ENCODE measurements at places on chromosomes 1 and 21.

- no peak for DNase-seq
Observed at GRCh38 chr1:87439821-87440220, 111.1 kb downstream of the LMO4 start.

DNA sequence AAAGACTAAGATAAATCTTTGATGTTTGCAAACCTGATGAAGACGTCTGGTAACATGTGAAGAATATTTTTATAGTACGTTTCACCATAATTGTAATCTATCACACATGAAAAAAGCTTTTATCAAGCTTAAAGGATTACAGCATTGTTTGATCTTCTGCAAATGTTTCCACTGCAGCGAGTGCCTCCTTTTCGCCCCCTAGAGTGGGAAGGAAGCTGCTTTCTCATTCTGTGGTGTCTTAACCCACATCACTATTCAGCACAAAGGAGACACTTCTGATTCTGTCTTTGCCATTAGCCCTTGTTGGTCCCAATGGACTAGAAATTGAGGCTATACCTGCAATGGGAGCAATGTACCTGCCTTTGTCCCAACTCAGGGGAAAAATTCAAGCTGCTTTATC is 46.0 kb upstream of the IL12RB2 start:
- no peak for DNase-seq

DNA sequence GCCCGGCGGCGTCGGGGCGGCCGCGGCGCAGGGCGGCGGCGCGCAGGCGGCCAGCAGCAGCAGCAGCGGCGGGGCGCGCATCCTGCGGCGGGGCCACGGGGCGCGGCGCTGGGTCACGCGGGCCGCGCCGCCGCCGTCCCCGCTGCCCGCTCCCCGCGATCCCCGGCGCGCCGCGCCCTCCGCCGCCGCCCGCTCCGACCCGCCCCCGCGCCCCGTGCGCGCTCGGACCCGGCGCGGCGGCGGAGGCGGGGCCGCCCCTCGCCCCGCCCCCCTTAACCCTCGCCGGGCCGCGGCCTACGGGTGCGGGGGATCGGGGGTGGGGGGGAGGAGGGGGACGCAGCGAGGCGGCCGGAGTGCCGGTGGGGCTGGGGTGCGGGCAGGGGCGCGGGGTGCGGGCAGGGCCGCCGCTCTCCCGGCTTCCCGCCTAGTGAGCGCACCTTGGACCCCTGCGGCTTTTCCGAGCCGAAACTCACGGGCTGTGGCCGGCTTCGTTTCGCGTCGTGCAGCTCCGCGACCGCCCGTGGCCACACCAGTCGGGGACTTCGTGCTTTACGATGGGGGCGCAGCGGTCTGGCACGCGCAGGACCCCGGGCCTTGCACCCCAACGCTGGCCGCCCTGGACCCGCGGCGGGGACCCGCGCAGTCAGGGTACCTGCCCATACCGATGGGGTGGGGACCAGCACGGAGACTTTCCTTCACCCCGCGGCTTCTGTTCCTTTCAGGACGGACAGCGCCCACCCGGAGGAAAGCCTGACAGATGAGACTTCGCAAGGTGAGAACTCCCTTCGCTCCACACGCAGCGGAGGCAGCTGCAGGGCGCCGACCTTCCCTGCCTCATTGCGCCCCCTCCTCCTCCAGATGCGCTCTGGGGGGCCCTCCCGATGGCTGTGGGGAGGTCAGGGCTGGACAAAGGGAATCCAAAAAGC is at the start of gene FNDC10:
TSS of gene FNDC10 (minus strand) at position 201 of the 926 bp plus-strand sequence. CDS start at position 81, 120 bp downstream.
- no peak for DNase-seq

- no peak for DNase-seq
Observed at GRCh38 chr1:9395018-9395417, 102.3 kb downstream of the SPSB1 start.

GRCh38 chr1:6494627-6495026 is 3.2 kb upstream of the PLEKHG5 start:
- no peak for DNase-seq

DNA sequence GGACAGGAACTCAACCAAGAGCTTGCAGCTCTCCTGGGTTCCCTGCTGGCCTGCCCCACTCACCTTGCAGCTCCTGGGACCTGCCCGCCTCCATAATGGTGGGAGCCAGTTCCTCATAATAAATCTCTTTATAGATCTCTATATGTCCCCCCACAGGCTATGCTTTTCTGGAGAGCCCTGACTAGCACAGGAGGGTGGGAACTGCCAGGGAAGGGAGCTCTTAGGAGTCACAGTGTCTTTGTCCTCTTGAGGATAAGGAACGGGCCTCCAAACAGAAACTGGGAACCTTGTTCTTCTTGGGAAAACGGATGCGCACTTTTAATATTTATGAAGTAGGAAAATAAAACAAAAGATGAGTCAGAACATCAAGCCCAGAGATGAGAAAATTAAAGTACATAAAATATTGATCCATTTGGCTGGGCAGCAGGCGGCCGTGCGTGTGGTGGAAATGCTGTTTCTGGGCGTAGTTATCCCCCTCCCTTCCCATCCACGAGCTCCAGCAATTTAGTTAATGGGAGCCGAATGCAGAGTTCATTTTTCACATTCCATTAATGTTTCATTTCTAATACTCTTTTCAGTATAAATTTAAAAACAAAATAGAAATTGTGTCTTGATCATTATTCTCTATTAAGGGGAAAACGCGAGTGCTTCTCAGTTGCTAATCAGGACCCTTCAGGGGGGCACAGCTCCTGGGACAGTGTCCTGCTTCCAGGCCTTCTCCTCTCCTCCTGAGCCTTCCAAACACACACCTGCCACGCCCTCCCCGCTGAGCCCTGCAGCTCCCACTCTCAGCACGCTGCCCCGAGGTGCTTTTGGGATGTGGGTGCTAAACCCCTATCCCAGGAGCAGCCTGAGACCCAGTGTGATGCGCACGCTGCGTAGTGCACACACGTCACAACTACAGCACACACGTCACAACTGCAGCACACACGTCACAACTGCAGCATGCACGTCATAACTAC is 323.3 kb upstream of the AJAP1 start:
- no peak for DNase-seq

DNA sequence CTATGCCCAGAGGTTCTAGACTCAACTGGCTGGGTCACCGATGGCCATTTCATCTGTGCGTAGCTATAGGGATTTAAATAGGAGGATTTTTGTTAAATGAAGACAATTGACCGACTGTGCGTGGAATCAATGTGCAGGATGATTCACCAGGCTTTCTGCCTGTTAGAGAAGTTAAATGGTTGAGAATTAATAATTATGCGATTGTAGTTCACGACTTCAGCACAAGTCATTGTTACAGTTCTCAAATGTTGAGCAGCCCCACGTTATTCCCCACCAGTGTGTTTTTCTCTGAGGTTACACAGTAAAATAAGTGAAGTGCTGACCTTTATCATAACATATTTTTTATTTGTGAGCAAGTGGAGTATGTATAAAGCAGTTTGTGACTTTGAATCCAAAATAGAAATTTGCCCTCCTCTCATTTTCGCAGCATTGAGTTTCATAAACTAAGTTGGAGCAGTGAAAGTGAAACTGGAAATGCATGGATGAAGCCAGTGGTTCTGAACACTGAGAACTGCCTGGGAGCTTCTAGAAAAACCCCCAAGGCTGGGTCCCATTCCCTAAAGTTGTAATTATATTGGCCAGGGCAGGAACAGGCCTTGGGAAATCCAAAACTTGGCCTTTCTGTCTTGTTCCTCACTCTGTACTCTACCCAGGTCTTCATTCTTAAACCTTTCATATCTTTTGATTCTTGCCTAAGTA is 102.6 kb downstream of the GALNT2 start:
- DNase-seq = no peak

DNA sequence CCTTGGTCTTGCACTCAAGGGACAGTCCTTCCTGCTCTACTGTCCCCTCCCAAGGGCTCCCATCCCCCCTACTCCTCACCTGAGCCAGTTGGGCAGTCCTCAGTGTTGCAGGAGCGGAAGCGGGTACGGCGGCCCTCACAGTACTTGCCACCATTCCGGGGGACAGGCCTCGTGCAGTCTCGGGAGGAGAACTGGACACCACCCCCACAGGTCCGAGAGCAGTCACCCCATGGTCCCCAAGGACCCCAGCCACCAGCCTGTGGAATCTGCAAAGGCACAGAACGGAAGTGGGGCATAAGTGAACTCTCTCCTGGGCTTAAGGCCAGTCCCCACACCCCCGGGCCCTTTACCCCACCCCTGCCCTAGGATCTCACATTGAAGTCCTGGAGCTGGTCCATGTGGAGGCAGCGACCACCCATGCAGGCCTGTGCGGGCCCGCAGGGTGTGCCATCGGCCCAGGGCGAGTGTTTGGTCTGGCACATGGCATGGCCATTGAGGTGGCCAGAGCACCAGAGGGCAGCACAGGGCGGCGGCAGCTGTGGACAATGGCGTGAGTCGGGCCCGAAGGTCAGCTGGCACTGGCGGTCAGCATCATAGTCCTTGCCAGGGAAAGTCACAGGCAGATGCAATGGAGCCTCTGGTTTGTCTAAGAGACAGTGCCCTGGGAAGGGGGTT is 5.2 kb downstream of the ADAMTS4 start:
- no peak for DNase-seq

GRCh38 chr1:46646331-46646730 is 21.8 kb downstream of the ATPAF1 start:
- DNase-seq = no peak

DNA sequence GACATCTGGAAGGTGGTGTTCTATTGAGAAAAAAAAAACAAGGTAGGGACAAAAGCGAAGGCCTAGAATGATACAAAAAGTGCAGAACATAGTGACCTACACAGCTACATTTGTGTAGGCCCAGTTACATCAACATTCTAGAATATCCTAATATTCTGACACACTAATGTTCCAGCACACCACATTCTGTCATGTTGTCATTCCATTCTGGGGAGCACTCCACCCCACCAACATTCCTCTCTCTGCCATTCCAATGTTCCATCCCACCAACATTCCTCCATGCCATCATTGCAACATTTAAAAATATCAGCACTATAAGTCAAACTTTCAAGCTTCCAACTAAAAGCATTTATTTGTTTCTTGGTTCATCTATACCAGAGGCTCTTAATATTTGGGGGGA is 28.5 kb downstream of the COA7 start:
- no peak for DNase-seq

GRCh38 chr1:33826711-33827110 is 37.2 kb upstream of the HMGB4 start:
- no peak for DNase-seq

- DNase-seq = no peak
Observed at GRCh38 chr1:40155910-40156309, 5.3 kb upstream of the RLF start.

DNA sequence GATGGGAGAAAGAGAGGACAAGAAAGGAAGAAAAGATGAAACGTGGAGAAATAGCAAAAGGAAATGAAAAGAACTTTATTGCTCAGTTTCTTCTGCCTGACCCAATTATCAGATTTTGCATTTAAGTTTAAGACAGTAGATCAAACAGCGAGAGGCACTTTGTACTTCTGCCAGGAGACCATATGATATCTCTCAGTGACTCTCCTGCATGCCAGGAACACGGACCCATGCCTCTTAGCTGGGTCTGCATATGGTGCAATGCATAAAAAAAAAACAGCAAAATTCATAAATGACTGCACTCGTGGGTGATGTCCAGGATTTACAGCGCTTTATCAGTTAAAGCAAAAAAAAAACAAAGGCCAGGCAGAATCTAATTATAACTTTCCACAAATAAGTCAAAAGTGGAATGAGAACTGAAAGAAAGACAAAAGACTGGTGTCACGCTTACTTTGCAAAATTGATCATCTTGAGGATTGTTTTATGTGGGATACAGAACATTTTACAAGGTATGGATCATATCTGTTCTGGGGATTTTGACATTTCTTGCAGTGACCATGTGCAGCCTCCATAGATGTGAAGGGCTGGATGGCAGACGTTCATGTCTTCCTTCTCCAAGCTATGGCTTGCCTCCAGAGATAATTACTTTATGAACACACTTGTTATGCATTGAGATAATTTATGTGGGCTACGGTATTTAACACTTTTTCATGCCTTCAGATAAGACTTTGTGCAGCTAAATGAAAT is 79.5 kb downstream of the RUNX1 start:
- DNase-seq = no peak

- DNase-seq = no peak
Observed at GRCh38 chr21:39180429-39181019, 2.7 kb downstream of the PSMG1 start.

DNA sequence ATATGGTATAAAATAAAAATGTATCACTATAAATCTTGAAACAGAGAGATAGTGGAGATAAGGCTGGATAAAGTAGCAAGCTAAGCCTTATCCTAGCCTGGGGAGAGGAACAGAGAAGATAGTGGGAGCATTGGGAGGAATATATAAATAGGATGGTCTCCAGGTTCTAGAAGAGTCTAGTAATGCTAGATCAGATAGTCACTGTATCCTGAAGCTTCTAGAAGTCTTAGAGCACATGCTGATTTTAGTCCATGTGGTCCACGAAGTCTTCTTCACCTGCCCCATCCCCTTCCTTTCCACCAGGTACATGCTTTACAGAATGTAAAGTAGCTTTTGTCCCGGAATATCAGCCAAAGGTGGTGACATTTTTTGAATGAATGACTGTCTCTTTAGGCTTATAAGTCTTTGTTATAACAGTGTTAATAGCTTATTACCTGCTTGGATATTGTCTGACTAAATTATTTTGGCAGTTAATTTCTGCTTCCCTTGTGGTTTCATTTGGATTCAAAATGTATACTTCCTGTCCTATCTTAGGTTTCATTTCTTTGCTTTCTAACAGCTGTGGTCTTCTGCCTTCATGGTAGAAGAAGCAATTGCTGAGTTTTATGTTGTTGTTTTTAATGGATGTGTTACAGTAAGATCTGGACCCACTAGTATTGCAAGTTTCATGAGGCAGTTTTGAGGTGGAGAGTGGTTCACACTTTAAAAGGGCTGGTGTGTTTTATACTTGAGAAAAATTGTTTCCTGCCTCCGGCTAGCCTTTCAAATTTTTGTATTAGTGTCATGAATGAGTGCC is 5.9 kb downstream of the SMG7 start:
- DNase-seq = no peak

DNA sequence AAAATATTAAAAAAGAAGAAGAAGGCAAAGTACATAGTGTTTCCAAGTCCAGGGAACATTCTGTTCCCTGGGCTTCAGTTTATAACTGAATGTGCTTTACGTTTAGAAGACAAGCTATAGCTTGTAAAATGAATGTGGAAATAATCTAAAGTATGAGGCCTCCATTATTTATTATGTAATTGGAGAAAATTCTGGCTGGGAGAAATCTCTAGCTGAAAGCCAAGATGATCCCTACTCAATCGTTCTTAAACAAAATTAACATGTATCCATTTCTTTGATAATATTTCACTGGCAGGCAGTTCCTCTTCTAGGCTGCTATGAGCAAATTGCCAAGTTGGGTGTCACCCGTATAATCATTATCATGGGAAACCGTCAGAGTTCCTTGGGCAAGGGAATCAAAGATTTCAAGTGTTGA is 52.2 kb upstream of the ETS2 start:
- no peak for DNase-seq

GRCh38 chr1:18869847-18870594 is 10.6 kb upstream of the TAS1R2 start:
- no peak for DNase-seq

All from HL-60 (cell line).